ENCODE measurements at places on chromosomes 4 and X.

DNA sequence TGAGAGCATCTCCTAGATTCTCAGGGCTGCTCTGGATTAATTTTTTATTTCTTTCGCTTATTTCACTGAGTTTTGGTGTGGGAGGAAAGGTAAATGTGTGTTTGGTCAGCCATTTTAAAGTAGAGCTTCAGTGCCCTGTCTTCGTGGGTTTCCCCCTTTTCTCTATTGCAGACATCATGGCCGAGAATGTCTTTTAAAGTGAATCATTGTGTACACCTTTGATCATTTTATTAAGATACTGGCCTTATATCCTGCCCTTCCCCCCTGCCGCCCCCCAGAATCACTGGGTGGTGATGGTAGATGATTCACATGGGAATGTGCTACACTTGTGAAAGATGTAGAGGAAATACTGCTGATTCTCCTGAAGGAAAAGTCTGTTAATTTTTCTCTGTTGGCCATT, 23.8 kb downstream of the CDKL5 start:
- DNase-seq: no peak

GRCh38 chrX:1486749-1487361, 34.1 kb upstream of the ASMTL start:
- no peak for DNase-seq

DNA sequence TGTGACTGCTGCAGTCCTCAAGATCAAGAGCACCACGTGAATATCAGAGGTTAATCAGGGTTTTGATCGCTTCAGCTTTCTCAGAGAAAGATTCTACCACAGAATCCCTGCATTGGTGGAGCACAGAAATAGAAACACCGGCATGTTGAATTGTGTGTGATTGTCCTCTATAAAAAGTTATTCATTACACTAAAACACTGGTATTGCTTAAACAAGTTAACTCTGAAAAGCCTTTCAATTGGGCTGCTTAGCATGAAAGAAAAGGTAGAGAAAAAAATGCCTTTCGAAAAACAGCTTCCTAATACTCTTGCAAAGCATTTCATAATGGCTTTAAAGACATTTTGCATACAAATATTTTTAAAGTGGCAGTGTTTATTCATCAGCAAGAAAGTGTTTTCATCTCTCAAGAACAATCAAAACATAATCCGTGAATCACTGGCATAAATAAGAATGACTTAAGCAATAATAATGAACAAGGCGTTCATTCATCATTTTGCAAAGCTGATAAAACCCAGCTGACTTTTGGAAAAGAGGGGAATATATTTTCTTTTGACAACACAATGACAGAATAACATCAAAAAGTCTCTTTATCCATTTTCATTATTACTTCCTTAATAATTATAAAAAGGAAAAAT, 61.1 kb downstream of the HELT start:
- no peak for DNase-seq

DNA sequence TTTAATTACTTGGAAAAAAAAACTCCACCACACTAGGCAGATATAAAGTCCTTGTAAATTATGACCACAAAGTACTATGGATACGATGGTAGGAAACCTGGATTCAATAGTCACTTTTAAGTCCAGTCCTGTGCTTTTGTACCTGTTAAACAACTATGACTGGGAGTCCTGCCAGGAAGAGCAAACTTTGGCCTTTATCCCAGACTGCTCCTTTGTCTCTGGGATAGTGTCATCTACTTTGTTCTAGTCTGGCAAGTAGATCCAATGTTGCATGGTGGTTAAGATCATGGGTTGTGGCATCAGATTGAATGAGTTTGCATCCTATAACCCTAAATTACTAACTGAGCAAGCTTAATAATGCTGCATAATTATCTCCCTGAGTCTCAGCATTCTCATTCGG, 175.3 kb upstream of the FGF13 start:
- no peak for DNase-seq

DNA sequence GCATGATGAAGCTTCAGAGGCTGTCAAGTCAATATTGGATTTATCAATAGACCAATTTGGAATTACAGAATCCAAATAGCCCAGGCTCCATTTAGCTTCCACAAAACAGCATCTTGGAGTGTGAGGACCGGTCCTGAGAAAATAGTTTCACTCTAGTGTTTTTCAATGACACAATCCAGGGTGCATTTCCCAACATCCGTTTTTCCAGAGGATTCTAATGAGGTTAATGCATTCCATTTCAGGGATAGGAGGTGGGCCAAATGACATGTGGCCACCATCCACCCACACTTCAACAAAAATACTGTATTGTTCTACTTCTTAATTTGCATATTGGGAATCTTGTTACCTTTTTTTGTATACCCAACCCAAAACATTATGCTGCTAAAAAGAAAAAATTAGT, 229.8 kb upstream of the LDB2 start:
- no peak for DNase-seq

GRCh38 chrX:40385682-40386081, 195.1 kb upstream of the ATP6AP2 start:
- DNase-seq: no peak

GRCh38 chr4:145186729-145187128, 6.3 kb upstream of the OTUD4 start:
- no peak for DNase-seq

DNA sequence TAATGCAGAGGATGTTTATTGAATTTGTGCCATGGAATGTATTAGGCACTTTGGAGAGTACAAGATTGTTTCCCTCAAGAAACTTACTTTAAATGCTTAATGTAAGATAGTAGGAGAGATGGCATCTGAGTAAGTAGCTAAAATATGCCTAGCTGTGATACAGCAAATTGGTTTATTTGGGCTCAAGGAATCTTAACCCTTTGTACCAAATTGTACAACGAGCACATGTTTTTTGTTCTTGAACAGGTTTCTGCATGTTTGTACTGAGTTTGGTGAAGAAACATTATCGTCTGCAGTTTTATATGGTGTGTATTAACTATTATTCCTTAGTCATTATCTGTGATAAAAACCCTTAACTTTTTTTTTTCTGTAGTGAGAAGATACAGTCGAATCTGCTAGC, 48.6 kb downstream of the CDS1 start:
- no peak for DNase-seq

- no peak for DNase-seq
Measured at GRCh38 chrX:21740329-21741274, 17.3 kb downstream of the SMPX start.

DNA sequence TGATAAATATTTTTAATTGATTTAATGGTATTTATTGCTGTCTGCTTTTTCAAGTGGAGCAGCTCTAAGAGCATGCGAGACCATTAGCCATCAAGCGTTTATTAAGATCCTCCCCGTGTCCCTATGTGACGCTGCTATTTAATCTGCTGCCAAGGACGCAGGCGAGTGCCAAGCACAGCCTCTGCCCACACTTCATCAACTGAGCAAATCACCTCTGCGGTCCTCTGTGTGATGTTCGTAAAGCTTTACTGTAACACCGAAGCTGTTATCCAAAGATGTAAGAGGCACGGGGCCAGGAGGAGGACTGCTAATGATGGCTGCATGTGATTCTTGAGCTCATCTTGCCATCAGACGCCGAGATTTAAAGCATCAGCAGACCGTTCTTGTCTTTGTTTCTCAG, 79.5 kb downstream of the STOX2 start:
- DNase-seq: no peak

GRCh38 chr4:10046471-10046870, 25.2 kb upstream of the SLC2A9 start:
- DNase-seq: no peak

DNA sequence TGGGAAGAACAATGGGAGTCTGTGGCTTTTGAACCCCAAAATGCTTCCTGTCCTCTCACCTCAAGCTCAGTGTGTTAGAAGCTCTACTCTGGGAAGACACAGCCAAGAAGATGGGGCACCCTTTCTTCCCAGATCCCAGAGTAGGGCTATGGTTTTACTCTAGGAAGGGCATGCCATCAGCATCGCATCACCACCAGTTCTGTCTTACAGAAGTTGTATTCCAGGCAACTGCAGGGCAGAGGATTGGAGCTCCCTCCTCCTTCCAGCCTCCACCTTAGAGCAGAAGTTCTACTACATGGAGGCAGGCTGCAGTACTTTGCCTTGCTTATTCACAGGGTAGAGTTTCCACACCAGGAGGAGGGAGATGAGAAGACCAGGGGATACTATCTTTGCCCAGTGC, 18.1 kb upstream of the ZFX start:
- no peak for DNase-seq

DNA sequence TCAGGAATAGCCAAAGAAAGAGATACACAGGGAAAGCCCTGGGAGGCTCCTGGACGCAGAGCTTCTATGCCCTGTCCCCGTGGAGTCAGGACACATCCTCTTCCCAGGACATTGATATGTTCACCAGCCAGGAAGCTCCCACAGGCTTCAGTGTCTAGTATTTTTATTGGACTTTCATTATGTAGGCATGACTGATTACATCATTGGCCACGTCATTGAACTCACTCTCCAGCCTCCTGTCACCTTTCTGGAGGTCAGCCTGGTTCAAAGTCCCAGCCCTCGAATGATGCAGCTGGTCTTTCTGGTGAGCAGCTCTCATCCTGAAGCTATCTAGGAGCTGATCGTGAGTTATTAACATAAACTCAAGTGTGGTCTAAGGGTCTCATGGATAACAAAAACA, 104.1 kb downstream of the CPEB2 start:
- no peak for DNase-seq

DNA sequence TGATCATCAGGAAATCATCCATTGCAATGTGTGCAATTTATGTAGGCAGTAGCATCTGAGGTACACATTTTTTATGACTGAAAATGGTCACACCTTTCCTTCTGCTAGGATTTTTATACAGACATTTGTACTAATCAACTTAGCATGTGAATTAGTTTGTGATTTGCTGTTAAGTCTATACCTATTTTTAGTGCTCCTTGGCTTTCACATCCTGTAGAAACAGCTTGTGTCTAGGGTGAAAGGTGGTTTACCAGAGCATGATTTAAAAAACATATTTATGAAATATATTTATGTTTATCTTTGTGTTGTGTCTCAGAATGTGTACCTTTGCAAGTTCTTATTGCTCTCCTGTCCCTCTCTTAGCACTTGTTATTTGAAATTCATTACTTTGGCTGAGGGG, 916.0 kb downstream of the TECRL start:
- DNase-seq: no peak

GRCh38 chrX:1500701-1501624, 36.0 kb downstream of the P2RY8 start:
- no peak for DNase-seq

GRCh38 chr4:82688091-82688795, 110.4 kb downstream of the SCD5 start:
- no peak for DNase-seq

DNA sequence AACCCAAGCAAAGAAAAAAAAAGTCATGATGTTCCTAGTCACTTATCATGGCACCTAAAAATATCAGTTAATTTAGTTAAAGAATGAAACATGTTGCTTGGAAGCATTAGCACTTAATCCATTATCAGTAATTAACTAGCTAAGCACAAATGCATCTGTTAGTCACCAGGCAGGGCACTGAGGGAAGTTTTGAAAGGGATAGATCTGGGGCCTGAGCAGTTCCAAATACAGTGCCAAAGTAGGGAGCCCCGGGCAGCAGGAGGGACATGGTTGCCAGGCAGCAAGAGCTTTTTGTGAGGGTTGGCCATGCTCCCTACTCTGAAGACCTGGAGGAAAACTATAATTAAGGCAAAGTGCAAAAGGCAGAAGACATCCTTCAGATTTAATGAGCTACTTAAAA, 62.0 kb downstream of the PHKA1 start:
- DNase-seq: no peak

GRCh38 chr4:175927121-175927520, 115.1 kb upstream of the GPM6A start:
- DNase-seq: no peak

DNA sequence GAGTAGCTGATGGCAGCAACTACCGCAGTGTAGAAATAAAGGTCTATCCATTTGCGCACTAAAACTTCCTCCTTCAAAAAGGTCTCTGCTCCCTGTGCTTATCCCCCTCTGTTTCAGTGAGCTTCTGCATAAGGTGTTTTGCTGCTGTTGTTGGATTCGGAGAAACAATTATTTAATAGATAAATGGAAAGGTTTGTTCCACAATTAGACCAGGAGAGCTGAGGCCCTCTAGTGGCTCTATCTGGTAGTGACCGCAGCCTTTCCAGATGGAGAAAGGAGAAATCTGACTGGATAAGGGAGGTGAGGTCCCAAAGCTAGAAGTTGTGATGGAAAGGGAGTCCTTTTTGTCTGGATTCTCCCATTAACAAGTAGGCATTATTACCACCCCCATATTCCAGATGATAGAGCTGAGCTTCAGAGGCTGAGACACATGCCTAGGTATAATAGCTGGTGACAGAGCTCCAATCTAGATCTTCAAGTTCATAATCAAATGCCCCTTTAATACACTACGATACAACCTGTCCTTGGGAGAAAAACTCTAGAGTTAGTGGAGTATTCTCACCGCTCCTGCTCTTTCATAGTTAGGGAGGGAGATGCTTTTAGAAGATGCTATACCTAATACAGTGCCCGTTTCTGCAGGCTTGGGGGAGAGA, 5.1 kb upstream of the GABRQ start:
- no peak for DNase-seq

DNA sequence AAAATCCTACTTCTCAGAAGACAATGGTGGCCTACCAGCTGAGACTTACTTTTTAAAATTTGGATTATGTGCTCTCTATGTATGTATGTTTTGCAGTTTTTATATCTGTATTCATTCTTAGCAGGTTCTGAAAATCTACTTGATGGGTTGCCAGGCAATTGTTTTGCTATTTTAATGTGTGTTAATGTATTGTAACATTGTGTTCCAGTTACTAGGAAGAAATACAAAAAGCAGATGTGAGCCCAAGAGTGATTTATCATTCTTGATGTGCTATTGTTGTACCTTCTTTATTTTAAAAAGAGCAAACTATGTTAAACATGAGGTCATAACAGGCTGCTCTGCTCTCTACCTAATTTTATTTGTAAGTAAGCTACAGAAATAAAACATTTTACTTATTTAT, 81.9 kb downstream of the REPS2 start:
- DNase-seq: no peak

GRCh38 chr4:38411092-38411491, 252.9 kb upstream of the KLF3 start:
- no peak for DNase-seq

DNA sequence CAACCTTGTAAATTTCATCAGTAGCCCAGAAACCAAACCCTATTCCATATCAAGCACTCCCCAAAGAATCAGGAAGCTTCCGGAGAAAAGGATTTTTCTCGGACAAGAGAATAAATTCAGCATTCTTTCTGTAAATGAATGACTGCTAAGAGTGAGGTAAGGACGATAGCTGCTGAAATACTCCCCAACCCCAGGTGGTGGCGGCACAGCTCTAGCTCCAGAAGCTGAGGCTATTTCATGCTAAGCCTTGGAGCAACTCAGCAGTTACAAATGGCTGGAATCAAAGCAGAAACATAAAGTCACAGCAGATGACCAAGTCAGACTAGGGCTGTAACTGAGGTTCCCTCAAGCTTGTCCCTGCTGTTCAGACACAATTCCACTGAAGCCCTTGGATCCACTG, 13.9 kb upstream of the PCDH19 start:
- DNase-seq: no peak

DNA sequence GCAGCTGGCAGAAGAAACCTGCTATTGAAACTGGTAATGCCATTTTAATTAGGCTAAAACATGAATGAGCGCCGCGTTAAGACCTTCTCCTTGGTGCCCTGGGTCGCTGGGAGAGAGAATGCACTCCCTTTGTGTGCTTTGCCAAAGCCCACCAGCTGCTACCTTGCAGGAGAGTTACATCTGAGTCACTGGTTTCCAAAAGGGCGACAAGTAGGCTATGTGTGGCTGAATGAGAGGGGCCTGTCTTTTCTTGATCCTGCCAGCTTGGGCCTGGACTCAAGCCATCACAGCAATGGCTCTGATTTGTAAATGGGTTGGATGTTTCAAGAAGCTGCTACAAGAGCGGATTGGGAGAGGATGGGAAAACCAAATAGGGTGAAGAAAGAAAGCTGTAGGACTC, 81.5 kb downstream of the NHS start:
- no peak for DNase-seq

All from stimulated activated CD8-positive, alpha-beta memory T cell treated with anti-CD3 and anti-CD28 coated beads, Interleukin-15, amount 100 ng/mL, for 24 hours (primary cell).